ENCODE measurements at places on chromosomes 16 and 17.

DNA sequence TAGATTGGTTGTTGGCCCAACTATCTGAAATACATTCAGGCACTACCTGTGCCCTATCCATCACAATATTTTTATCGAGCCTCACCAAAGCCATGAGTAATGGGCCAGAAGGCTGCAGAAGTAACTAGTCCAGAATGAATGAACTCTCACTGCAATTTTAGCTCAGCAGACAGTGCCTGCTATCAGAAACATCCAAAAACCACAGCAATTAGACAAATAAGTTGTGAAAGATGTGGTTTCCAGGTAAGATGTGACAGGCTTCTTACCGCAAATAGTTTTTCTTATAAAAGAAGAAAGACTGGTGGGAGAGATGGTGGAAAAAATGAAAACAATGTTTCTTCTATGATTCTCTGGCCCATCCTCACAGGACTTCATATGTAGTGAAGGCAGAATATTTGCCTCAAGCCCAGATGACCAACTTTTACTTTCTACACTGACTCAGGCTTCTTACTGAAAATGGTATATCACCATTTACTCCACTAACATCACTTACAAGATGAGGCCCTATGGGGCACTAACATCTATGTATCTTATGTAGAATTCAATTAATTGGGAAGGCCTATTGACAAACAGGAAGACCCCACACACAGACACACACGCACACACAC is 9.8 kb upstream of the RFFL start:
- no peak for DNase-seq

GRCh38 chr16:54446639-54447038 is 160.1 kb upstream of the IRX3 start:
- no peak for DNase-seq

GRCh38 chr17:77728474-77728795 is 230.1 kb upstream of the TNRC6C start:
- no peak for DNase-seq

GRCh38 chr17:77484111-77484510 is 343.3 kb downstream of the SEC14L1 start:
- DNase-seq: no peak

- no peak for DNase-seq
Measured at GRCh38 chr16:79329166-79329521, 271.4 kb downstream of the MAF start.

GRCh38 chr17:44207743-44208142 is 8.1 kb upstream of the ATXN7L3 start:
- no peak for DNase-seq

DNA sequence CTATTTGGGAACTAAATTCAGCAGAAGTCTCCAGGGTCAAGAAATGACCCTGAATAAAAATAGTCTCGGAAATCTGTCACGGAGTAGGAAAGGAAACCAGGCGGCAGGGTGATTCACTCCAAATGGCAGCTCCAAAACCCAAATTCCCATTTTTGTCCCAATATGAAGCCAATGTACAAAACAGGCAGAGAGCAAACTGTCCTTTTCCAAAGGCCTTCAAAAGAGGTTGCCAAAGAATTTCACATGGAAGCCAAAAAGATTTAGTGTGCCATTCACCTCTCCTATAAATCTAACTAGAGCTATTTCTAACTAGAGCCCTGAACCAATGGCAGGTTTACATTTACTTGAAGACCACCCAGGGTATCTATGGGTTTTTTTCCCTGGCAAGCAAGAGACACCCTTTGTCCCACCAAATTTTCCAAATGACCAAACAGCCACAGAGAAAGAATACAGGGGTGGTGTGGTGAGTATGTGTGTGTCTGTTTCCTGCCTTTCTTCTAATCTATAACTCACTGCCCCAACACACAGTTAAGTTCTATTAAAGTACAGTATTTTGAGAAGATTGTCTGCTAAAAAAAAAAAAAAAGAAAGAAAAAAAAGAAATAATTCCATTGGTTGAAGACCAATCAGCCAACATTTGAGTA is 6.8 kb downstream of the MYO1D start:
- no peak for DNase-seq

DNA sequence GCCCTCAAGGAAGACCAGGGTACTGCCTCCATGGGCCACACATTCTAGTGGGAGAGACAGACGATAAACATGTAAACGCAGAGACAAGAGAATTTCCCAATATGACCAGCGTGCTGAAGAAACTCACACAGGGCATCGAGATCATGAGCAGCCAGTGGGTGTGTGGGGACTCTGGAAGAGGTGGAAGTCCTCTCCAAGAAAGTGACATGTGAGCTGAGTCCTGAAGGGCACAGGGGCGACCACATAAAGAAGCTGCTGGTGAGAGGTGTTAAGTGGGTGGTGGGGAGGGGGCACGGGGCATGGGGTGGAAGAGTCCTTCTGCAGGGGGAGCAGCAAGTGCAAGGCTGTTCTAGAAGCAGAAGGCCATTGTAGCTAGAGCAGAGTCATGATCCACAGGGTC is 21.0 kb upstream of the RAP1GAP2 start:
- DNase-seq: no peak

DNA sequence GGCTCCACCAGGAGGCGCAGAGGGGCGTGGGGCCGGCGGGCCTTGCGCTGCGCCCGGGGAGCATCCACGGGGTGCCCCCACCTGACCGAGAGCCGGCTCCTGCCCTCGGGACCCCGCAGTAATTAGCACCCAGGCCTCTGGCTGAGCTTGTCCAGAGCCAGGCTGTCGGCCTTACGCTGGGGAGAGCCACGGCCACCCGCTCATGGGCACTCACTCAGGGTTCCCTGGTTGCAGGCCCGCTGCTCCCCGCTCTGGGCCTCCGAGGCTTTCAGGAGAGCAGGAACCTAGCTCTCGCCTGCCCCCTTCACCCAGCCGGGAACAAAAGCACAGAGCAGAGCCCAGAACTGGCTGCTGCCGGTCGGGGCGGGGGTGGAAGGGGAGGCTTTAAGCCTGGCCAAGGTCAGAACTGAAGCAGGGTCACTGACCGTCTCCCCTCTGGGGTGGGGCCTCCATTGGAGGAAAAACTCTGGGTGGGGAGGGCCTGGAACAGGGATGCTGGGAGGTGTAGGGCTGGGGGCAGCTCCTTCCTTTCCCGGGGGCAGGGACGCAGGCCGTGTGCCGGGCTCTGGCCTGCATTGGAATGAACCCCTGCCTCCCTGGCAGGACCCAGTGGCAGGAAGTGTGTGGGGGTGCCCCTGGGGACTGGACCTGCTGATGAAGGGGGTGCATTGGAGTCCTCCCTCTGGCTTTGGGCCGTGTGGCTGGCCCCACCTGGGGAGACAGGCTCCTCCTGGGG is 12.3 kb downstream of the GLIS2 start:
- DNase-seq: peak; percentile 90

- peak; percentile 22 for DNase-seq
Measured at GRCh38 chr16:10338426-10338825, 47.4 kb upstream of the ATF7IP2 start.

- peak; percentile 79 for DNase-seq
Measured at GRCh38 chr17:5706577-5707210, 122.4 kb upstream of the NLRP1 start.
